Posterior cingulate gyrus (tissue), 11 donors: ENCODE measurements at places on chromosomes 2 and 18.

GRCh38 chr2:176457481-176457880 is 188.2 kb downstream of the MTX2 start:
- no peak for DNase-seq

DNA sequence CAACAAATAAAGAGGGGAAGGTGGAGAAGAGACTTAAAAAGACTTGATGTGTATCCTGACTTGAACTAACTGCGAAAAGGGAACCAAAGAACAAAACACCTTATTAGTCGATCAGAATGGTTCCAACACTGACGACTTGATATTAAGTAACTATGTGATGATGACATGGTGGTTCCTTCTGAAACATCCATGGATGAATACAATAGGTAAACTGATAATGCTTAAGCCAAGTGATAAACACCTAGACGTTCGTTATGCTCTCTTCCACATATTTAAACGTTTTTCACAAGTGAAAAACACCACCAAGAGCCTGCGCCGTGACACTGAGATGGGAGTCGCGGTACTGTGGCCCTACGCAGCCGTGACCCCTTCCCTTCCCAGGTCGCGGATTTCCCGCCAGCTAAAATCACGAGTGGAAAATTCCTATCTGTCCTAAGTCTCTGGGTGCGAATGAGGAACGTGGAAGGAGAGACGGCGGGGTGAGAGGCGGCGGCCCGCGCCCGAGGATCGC is 797 bp downstream of the TTC32 start:
- no peak for DNase-seq

- DNase-seq, result no peak
Measured at GRCh38 chr18:58249712-58250111, 205.7 kb downstream of the NEDD4L start.

- DNase-seq, result no peak
Measured at GRCh38 chr2:233339427-233339826, 14.9 kb upstream of the DGKD start.

GRCh38 chr2:114421781-114422180 is 20.7 kb upstream of the DPP10 start:
- no peak for DNase-seq

DNA sequence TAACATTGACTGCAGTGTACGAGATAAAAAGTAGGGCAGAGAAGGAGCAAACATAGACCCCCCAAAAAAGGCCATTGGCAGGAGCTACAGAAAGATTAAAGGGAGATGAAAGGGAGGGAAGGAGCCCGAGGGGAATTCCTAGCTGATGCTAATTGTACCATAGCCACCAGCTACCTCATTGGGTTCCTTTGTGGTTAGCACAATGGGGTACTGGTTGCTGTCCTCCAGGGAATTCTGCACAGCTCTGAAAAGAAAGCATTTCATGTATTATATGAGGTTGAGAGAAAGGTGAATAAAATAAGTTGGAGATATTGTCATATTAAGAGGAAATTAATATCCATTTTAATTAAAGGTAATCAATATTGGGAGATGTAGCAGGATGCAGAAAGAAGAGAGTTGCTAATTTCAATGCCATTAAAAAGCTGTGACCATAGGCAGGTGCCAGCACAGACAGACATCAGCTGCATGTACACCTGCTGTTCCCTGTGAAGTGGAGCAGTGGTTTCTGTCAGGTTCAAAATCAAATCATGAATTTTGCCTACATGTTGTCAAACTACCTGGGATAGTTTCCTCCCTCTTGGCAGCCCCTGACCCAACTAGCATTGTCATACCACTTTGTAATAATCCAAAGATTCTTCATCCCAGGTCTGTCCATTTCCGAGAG is 185.4 kb upstream of the DLGAP1 start:
- DNase-seq, result no peak

DNA sequence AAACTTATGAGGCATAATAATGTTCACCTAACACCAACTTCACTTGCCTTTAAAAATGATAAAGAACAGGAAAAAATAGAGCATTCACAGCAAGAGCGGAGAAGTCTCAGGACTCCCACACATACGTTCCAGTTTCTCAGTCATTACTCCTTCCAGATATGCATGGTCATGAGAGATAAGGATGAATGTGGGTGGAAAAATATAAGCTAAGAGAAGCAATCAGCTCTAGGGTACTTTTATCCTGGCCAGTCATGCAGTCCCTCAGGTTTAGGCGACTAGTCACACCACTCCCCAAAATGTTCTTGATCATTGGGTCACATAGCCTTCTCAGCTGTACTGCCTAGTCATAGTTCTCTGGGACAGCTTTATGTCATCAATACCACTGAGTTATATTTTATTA is 29.2 kb upstream of the CCDC178 start:
- DNase-seq, result no peak

DNA sequence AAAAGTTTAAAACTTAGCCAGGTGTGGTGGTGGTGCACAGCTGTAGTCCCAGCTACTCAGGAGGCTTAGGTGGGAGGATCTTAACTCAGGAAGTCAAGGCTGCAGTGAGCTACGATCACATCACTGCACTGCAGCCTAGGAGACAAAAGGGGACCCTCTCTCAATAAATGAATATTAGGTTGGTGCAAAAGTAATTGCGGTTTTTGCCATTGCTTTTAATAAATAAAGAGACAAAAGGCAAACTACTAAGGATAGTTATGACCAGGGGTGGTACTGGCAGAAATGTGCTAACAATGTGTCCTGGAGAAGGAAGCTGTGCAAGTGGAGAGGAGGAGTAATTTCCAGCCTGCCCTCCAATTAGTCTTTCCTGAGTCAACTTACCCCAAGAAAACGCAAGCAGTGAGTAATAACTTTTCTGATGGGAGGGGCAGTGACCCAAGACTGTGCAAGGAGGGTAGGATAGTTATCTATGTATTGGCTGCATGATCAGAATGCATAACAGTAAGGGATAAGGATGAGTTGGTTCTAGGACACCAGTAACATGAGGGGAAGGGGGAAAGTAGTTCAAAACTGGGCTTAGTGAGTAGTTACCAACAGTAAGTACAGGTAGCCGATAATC is 1.5 kb downstream of the EXOC6B start:
- no peak for DNase-seq

DNA sequence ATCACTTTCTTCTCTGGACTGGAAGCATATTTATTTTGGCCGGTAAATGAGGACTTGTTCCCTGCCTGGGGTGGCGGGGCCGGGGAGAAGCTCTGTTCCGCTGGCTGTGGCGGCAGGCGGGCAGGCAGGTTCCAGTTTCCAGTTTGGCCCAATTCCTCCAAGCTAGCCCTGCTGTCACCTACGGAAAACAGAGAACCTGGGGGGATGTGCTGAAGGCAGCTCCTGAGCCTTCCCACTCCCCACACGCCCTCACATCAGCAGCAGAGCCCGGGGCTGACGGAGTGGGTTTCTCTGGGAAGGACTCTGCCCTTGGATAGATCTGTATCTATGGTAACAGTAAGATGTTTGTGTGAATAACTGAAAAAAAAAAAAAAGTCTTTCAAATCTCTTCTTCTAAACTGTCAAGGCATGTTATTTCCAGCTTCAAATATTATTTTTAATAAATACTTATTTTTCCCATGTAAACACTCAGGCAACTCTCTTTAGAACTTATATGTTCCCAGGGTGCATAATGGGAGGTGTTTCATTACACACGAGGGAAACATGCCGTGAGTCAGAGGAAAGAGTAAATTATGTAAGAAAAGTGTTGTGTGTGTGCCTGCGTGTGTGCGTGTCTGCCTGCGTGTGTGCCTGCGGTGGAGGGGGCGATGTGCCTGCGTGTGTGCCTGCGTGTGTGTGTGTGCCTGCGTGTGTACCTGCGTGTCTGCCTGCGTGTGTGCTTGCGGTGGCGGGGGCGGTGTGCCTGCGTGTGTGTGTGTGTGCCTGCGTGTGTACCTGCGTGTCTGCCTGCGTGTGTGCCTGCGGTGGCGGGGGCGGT is 116.1 kb upstream of the ZNF516 start:
- DNase-seq, result no peak

GRCh38 chr2:101038455-101039255 is 36.6 kb downstream of the RPL31 start:
- DNase-seq, result no peak

GRCh38 chr2:126990605-126991532 is 92.2 kb downstream of the TEX51 start:
- no peak for DNase-seq

DNA sequence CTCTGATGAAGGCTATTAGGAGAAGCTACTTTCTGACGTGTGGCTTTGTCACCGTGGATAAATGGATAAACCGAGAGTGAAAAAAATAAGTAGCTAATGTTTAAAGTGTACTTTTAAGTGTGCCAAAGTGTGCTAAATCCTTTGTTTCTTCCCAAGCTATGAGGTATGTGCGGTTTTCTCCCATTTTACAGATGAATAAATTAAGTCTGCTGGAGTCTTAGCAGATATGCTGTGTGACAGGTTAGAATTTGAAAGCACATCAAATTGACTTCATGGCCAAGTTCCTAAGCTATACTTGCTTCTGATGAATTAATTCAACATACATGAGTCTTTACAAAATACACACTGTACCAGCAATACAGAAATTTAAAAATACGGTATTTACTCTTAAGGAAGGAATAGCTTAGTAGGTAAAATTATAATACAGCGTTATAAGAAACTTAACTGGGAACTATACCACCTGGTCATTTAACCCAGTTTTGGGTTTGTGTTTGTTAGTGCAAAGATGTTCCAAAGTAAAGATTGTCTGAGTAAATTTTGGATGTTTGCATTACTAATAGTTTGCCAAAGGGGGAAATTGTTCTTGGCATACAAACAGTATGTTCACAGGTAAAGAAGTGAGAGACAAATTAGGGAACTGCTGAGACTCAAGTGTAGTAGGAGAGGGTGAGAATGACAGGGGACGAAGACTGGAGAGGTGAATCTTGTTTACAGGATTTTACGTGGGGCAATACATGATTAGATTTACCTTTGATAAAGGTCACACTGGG is 1.4 kb downstream of the AGPS start:
- no peak for DNase-seq

DNA sequence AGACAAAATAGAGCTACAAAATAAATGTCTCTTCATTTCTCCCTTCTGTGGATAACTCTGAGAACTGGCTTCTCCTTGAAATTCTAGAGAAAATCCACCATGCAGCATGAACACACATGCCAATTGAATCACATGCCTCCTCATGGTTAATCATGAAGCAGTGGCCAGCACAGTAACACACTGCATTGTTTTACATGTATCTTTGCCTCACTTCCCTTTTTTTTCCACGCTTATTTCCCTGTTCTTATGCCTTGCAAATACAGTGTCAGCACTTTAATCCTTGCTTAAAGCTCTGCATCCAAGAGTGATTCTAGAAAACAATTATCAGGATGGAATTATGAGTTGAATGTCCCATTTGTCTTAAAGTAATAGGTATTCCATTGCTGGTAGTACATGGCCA is 50.3 kb upstream of the ZBTB7C start:
- DNase-seq, result no peak

GRCh38 chr2:127508631-127509034 is 17.7 kb downstream of the IWS1 start:
- DNase-seq, result peak; percentile 37

- no peak for DNase-seq
Measured at GRCh38 chr2:160141419-160141818, 58.7 kb downstream of the ITGB6 start.

DNA sequence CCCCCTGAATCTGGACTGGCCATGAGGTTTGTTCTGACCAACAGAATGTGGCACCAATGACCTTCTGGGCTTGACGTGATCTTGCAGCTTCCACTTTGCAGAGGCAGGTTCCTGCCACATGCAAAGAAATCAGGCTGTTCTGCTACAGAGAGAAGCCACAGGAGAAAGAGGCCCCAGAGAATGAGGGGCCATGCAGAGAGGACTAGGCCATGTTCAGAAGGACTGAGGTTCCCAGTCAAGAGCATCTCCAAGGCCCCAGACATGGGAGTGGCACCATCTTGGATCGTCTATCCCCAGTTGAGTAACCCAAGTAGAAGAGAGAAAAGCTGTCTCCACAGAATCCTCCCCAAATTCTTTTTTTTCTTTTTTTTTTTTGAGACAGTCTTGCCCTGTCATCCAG is 131.1 kb downstream of the ZBTB7C start:
- no peak for DNase-seq

GRCh38 chr2:9634133-9634532 is 3.3 kb upstream of the YWHAQ start:
- DNase-seq, result no peak

GRCh38 chr18:24726727-24727492 is 266.5 kb downstream of the HRH4 start:
- DNase-seq, result peak; percentile 76

GRCh38 chr18:1585881-1586488 is 681.3 kb downstream of the ADCYAP1 start:
- no peak for DNase-seq

- DNase-seq, result no peak
Measured at GRCh38 chr2:197240421-197241041, 70.0 kb downstream of the ANKRD44 start.

- DNase-seq, result no peak
Measured at GRCh38 chr2:167424221-167424620, 535.9 kb downstream of the XIRP2 start.

DNA sequence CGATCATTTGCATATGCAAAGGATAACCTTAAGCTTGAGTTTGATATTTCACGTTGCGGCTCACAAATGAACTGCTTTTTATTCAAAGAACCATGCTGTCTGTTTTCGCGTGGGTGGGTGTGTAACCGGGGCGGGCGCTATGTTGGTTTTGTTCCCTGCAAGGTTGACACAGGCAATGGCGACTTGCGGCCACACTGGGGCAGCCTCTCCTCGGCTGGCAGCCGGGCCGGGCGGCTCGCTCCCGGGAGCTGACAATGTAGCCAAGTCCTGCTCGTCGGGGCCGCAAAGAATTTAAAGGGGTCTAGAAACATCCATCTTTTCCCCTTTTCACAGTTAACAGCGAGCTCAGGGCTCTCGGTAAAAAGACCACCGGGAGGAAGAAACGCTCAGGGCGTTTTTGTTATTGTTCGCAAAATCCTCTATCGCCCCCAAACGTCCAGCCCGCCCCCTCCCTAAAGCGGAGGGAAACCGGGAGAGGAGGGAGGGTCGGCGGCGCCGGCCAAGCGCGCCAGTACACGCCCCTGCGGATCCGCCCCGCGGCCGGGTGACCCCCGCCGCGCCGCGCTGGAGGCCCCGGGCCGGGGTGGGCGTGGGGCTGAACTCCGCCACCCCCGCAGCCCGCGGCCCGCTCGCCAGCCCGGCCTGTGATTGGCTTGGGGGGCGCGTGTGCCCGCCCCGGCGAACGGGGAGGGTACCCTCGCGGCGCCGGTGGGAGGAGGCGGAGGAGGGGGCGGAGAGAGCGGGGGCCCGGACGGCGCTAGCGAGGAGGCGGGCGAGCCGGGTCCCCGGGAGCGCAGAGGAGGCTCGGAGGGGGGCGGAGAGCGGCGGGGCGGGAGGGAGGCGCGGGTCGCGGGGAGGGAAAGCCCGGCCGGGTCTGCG is at the start of gene NEDD4L:
Gene NEDD4L, plus strand, starts transcription at position 736 of the 879 bp plus-strand sequence. CDS start 435 bp downstream, outside the sequence.
- peak; percentile 98 for DNase-seq

- no peak for DNase-seq
Measured at GRCh38 chr2:201450954-201451291, 335 bp downstream of the TRAK2 start.

GRCh38 chr18:48550101-48550729 is 11.4 kb downstream of the CTIF start:
- DNase-seq, result no peak

- DNase-seq, result no peak
Measured at GRCh38 chr2:128505575-128506526, 187.2 kb upstream of the HS6ST1 start.
